ENCODE measurements at places on chromosomes 16 and 17. TPM values are rescaled to one million over a fixed set of nuclear protein-coding genes. Genes with fewer than 3 reads are reported as not detected.

Gene C1QL1
- 37.0 TPM for total RNA-seq

Gene SLC25A11
- 46.8 TPM for total RNA-seq

Gene FBXW10
- total RNA-seq, result 0.12 TPM

Gene SEPTIN1
- 2.3 TPM for total RNA-seq

DNA sequence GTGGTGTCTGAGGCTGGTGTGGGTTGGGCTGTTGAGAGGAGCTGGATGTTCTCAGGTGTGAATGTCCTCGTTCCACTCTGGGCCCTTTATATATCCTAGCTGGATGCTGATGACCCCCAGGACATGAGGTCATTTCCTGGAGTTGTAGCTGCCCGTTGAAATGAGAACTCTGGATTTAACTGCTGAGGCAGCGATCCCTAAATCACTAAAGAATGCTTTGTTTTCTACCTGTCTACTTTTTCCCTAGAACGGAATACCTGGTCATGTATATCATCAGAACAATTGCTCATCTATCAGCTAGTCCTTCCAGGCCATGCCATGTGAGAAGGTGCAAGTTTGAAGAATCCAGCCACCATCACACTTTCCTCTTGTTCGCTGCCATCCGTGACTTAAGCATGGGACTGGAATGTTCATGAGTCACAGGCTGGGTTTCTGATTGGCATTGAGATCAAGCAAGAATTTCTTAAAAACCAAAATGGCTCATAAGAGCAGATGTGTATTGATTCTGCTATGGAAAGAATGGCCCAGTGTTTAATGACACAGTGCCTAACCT is at the start of gene KRTAP2-3:
Gene KRTAP2-3 (minus strand): TSS at position 63 of the 553 bp plus-strand sequence. CDS start 64 bp downstream, outside the sequence.
- H3K4me1 ChIP-seq, result peaks cover 10% of the 10 kb centered on the region
- H3K27me3 ChIP-seq, result no peaks in the 10 kb centered on the region

DNA sequence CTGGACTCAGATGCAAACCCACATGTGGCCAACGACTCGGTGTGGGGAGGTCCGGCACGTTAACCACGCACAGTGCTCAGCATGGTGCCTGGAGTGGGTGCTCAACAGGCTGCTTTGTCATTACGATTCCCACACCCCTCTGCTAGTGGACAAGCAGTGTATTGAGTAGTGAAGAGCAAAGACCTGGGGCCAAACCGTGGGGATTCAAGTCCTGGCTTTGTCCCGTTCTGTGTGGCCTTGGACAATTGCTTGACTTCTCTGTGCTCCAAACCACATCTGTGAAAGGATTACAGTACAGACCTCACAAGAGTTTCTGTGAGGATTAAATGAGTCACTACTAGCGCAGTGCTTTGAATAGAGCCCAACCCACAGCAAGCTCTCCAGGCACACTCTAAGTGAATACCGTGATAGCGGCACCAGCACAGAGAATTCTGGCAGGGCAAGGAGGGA is 33.8 kb downstream of the TRPV2 start:
- H3K27ac ChIP-seq, result no peak overlapping the region
- H3K4me3 ChIP-seq, result no peak overlapping the region
- no peak for DNase-seq
- peaks cover 8% of the 10 kb centered on the region for H3K36me3 ChIP-seq

GRCh38 chr16:26134588-26134987 is 442.8 kb downstream of the HS3ST4 start:
- DNase-seq, result no peak
- H3K27me3 ChIP-seq, result peaks cover 19% of the 10 kb centered on the region
- no peak overlapping the region for H3K4me3 ChIP-seq
- peaks cover 11% of the 10 kb centered on the region for H3K4me1 ChIP-seq
- H3K36me3 ChIP-seq, result no peaks in the 10 kb centered on the region
- no peak overlapping the region for H3K27ac ChIP-seq

DNA sequence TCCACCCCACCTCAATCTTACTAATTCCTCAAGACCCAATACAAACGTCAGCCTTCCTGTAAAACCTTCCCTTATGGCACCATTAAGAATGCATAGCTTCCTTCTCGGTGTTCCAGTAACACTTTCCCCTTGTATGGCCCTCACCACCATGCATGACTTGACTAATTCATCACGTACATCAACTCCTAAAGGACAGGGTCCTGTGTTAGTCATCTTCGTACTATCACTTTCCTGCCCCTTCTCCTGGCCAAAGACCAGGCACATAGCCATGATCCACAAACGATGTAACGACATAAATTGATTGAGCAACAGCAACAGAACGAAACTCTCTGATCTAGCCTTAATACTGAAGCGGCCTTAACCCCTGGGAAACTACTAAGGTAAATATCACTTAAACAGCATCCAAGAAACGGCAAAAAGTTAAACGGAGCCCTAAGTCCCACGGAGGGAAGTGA is 612 bp downstream of the PSMD12 start:
- H3K4me1 ChIP-seq, result peaks cover 19% of the 10 kb centered on the region
- H3K4me3 ChIP-seq, result peak overlapping the region; percentile 87
- no peak for DNase-seq
- H3K27me3 ChIP-seq, result no peaks in the 10 kb centered on the region
- peaks cover 12% of the 10 kb centered on the region for H3K36me3 ChIP-seq
- peak overlapping the region; percentile 93 for H3K27ac ChIP-seq

GRCh38 chr16:59514651-59515050 is 780.5 kb upstream of the GOT2 start:
- no peak overlapping the region for H3K4me3 ChIP-seq
- H3K27ac ChIP-seq, result no peak overlapping the region
- DNase-seq, result no peak
- no peaks in the 10 kb centered on the region for H3K36me3 ChIP-seq
- H3K27me3 ChIP-seq, result peaks cover 11% of the 10 kb centered on the region

DNA sequence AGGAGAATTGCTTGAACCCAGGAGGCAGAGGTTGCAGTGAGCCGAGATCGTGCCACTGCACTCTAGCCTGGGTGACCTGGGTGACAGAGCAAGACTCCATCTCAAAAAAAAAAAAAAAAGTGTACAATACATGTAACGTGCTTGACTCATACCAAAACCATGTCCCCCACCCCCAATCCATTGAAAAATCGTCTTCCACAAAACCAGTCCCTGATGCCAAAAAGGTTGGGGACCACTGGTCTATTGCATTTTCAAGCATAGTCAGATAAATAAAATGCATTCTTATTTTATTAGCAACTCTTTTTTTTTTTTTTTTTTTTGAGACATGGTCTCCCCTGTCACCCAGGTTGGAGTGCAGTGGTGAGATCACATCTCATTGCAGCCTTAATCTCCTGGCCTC is 52.1 kb downstream of the COPRS start:
- no peaks in the 10 kb centered on the region for H3K27me3 ChIP-seq
- no peaks in the 10 kb centered on the region for H3K36me3 ChIP-seq
- H3K4me3 ChIP-seq, result no peak overlapping the region
- H3K27ac ChIP-seq, result no peak overlapping the region

DNA sequence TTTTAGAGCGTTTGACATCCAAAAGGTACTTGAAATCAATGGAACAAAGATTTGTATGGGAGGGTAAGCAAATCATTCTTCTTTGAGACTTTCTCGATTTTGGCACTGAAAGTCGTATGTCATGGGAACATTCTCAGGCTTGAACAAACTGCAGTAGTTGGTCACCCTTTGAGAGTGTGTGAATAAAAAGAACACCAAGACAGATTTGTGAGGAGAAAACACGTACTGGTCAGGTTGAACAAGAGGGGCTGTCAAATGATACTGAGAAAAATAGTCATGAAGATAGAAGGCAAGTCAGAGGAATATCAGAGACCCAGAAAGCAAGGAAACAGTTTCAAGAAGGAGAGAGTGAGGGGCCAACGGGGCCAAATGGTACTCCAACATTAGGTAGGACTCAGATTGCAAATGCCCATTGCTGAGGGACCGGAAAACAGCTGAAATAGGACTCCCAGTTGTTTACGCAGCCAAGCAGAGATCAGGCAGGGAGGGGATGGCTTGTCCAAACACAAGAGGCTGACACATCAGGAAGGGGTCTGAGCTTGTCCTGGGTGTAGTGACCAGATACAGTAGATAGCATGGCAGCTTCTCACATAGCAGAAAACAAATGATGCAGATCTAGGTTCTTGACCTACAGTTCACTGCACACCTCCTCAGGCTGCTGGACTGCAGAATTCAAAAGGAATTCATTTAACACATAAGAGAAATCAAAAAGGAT is 74.5 kb upstream of the MYOCD start:
- DNase-seq, result no peak
- H3K27me3 ChIP-seq, result no peaks in the 10 kb centered on the region
- no peak overlapping the region for H3K4me3 ChIP-seq

DNA sequence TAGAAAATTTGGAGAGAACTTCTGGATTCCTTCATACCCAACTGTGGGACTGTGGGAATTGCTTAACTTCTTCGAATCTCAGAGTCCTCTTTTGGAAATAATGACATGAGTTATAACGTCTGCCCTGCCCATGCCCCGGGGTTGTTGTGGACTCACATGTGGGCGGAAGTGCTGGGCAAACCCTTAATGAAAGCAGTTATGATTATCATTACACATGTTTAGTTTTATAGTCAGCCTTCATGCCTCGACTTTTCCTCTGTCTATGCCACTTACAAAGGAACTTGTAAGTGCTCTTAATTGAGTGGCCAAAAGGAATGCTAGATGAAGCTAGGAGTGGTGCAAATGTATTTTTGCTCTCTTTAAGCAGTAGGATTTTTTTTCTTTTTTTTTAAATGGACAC is 3.9 kb downstream of the KRT27 start:
- no peak overlapping the region for H3K27ac ChIP-seq

DNA sequence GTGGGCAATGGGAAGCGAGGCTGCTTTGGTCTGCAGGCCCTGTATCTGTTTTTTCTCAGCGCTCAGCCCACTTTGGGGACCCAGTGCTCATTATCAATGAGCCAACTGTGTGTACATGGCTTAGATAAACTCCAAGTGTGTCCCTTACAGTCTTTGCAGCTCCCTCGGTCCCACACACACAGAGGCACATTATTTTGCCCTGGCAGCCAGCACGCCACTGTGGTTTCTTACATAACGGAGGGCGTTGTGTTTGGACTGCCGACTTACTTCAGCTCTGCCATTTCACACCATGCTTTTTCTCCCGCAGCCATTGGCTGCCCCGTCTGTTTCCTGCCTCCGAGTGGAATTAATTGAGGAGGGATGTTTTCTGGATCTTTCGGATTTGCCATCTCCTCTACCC is 56.5 kb upstream of the CLEC18A start:
- peaks cover 11% of the 10 kb centered on the region for H3K4me1 ChIP-seq
- H3K27me3 ChIP-seq, result no peaks in the 10 kb centered on the region
- H3K4me3 ChIP-seq, result no peak overlapping the region
- DNase-seq, result no peak
- no peak overlapping the region for H3K27ac ChIP-seq
- peaks cover 15% of the 10 kb centered on the region for H3K36me3 ChIP-seq

DNA sequence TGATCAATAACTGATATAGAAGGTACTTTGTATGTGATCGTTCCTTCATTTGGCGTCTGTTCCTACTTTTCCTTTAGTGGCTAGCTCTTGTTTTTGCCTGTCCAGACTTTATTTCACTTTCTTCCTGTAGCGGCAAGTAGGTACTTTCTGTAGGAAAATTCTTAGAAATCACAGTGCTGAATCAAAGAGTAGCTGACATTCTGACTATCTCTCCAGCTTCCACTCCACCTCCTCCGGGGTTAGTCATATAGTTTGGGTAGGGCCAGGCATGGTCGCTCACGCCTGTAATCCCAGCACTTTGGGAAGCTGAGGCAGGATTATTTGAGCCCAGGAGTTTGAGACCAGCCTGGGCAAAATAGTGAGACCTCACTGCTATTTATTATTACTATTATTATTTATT is 29.9 kb upstream of the PAFAH1B1 start:
- no peaks in the 10 kb centered on the region for H3K36me3 ChIP-seq
- H3K27ac ChIP-seq, result peak overlapping the region; percentile 22
- no peak overlapping the region for H3K4me3 ChIP-seq
- no peaks in the 10 kb centered on the region for H3K4me1 ChIP-seq

- H3K4me1 ChIP-seq, result peaks cover 14% of the 10 kb centered on the region
- no peak for DNase-seq
- no peak overlapping the region for H3K27ac ChIP-seq
- H3K36me3 ChIP-seq, result no peaks in the 10 kb centered on the region
- peak overlapping the region; percentile 39 for H3K4me3 ChIP-seq
- H3K27me3 ChIP-seq, result peaks cover 34% of the 10 kb centered on the region
These were observed 2.1 kb upstream of the CUEDC1 start for GRCh38 chr17:57957120-57957850.
